NCI-H524 treated with DMSO at 0.1 percent for 48 hours (cell line): ENCODE measurements at places on chromosomes 1 and 21.
A peak's percentile ranks its signal among the peaks of the same experiment; 100 is the strongest.

GRCh38 chr1:161217831-161218230 lies 2.7 kb downstream of the FCER1G start:
- no peak for DNase-seq

DNA sequence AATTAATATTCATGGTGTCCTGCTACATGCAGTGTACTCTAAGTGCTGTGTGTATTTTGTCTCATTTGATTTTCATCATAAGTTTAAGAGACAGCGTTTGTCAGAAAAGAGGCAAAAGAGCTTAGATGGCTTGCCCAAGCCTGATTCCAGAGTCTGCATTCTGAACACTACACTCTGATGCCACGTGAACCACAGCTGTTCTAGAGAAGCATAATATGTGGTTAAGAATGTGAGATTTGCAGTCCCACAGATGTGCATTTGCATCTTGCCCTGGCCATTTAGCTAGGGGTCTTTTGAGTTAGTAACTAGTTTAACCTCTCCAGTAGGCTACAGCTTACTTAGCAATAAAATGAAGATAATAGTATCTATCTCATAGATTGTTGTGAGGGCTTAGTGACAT lies 9.2 kb upstream of the GADD45A start:
- no peak for DNase-seq

- no peak for DNase-seq
These were observed 24.2 kb downstream of the POFUT2 start for GRCh38 chr21:45263534-45263933.

GRCh38 chr21:44421901-44422840 lies 33.1 kb upstream of the LRRC3 start:
- DNase-seq, result no peak

DNA sequence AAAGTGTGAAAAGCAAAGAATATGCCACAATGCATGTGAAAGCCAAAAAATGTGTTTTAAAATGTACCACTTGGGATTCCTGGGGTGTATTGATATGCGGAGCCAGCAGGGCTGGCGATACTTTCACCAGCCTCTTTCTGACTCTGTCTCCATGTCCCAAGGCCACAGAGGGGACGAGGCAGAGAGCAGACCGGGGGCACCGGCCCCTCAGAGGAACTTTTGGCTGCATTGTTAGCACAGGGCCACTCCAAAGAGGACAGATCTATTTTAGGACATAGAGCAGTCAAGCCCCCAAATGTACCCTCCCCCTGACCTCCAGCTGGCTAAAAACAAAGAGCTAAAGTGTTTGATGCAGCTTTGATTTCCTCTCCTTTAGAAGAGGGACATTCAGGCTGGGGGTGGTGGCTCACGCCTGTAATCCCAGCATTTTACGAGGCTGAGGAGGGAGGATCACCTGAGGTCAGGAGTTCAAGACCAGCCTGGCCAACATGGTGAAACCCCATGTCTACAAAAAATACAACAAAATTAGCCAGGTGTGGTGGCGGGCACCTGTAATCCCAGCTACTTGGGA lies 25.6 kb upstream of the ZNF436 start:
- DNase-seq, result no peak

- DNase-seq, result peak; percentile 97
These were observed 2208.6 kb downstream of the MRPL39 start for GRCh38 chr21:23398726-23399125.

DNA sequence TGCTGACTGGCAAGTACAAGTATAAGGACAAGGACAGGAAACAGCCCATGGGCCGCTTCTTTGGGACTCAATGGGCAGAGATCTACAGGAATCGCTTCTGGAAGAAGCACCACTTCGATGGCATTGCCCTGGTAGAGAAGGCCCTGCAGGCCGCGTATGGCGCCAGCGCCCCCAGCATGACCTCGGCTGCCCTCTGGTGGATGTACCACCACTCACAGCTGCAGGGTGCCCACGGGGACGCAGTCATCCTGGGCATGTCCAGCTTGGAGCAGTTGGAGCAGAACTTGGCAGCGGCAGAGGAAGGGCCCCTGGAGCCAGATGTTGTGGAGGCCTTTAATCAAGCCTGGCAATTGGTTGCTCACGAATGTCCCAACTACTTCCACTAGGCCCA lies 32.0 kb downstream of the SLC16A1 start:
- DNase-seq, result no peak

- no peak for DNase-seq
These were observed 20.1 kb downstream of the NPHP4 start for GRCh38 chr1:5972198-5972520.

DNA sequence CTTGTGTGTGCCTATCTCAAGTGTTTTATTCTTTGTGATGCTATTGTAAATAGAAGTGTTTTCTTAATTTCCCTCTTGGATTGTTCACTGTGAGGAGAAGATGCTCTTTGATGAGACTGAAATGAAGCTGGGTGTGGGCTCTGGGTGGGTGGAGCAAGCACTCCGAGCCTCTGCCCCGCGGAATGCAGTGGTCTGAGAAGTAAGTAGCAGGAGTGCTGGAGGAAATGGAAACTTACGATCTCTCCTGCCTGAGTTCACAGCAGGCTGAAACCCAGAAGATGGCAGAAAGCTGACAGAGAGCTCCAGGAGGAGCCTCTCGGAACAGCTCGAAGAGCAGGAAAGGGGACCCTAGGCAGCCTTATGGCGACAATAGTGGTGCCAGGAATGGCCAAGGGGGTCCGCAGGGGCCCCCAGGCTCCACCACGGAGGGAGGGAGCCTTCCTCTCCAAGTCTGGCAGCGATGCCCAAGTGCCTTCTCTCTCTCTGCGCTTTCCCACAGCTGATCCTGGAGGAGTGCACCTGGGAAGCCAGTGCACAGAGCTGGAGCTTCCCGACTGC lies 126.8 kb upstream of the COL6A1 start:
- DNase-seq, result no peak

DNA sequence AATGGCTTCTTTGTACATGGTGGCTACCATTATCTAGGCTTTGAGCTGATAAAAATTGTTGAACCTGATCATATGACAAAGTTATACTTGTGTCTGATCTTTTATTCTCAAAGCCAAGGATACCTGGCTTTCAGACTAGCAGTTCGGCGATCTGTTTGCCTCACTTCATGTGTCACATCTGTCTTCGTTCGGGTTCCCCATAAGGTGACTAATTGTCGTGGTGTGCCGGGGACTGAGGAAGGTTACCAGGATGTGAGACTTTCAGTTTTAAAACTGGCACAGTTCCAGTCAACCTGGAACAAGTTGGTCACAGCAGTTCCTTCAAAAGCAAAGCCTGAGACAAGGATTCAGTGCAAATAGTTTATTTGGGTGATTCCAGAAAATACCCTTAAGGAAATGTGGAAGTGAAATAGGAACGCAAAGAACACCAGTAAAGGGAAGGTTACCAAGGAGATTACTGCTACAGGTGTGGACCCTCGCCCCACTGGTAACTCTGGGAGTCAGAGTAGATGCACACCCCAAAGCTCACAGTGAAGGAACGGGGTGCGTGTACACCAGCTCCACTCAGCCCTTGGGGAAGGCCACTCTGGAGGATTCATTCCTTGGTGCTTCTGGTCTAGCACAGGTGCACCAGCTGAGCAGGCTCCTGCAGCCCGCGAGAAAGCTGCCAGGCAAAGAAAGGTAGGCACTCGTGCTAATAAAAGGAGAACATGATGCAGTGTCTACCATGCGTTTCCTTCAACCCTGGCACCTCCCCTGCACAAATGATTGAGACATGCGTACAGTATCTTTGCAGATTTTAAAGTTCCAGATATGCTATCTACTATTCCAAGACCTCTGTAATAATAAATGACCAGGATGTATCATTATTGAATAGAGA lies 69.0 kb downstream of the VWA5B1 start:
- no peak for DNase-seq

- DNase-seq, result no peak
These were observed 54.3 kb downstream of the ST6GALNAC5 start for GRCh38 chr1:76921590-76921989.

DNA sequence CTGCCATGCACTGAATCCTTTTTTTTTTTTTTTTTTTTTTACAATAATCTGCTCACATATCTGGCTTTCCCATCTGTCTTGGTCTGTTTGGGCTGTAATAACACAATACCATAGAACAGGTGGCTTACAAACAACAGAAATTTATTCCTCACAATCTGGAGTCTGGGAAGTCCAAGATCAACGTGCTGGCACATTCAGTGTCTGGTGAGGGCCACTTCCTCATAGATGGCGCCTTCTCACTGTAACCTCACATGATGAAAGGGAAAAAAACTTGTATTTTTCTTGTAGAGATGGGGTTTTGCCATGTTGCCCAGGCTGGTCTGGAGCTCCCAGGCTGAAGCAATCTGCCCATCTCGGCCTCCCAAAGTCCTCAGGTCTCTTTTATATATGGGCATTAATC lies 13.0 kb upstream of the PARP1 start:
- DNase-seq, result peak; percentile 58

DNA sequence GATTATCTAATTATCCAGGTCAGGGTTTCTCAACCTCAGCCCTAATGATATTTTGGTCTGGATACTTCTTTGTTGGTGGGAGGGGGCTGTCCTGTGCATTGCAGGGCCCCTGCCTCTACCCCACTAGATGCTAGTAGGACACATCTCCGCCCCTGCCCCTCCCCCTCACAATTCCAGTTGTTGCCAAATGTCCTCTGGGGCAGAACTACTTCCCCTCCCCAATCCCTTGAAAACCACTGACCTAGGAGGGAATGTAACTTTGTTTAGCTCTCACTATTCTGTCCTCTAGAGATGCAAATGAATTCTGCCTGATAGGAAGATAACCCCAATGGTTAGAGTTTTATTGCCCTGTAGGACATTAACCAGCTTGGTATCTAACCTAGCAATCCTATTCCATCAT lies 8.1 kb downstream of the CACNA1S start:
- DNase-seq, result no peak

- no peak for DNase-seq
These were observed 5.2 kb downstream of the NTMT2 start for GRCh38 chr1:170150921-170151320.
